Liver (tissue), 10 donors: ENCODE measurements at places on chromosomes 6 and 20. TPM values are rescaled to one million over a fixed set of nuclear protein-coding genes. Genes with fewer than 3 reads are reported as not detected.

GRCh38 chr6:33994472-33995308 lies 151.2 kb downstream of the GRM4 start:
- DNase-seq = no peak

DNA sequence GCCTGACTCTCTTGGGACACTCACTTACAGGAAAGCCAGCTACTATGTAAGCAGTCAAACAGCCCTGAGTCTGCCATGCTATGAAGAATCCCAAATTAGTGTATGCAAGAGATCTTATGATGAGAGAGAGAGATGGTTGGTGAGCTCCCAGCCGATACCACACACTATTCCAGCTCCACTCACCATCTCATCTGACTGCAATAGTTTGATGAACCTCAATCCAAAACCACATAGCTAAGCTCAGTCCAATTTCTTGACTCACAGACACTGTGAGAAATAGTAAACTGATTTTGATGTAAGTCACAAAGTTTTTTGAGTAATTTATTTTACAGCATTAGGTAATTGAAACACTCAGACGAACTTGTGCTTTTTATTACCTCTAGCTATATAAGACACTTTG lies 441.4 kb downstream of the COL12A1 start:
- no peak for DNase-seq

DNA sequence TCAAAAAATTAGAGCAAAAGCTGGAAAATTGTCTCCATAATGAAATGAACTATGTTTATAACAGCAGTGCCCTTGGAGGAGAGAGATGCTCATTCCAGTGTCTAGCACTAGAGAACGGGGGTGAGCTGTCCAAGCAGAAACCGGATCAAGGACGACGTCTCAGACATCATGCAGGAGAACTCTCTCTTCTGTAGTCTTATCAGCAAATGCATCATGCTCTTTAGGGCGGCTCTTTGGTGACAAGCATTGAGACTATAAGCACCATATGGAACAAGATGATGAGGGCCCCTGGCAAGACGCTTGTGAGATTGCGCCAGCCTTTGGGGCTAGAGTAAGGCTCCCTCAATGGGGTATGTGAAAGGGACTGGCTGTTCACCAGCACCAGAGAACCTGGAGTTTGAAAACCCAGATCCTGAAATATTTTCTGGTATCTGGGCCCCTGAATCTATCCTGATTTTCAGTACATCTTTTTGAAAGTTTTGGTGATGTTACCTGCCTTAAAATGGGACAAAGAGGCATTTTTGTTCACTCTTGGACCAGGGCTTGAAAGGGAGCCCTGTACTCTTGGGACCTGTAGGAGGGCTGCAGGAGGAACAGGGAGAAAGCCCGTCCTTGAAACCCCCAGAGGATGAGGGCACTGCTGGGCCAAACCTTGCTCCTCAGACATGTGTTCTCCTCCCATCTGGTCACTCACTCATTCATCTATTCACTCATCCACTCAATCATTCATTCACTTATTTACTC lies 127.6 kb downstream of the TTLL2 start:
- DNase-seq = no peak

DNA sequence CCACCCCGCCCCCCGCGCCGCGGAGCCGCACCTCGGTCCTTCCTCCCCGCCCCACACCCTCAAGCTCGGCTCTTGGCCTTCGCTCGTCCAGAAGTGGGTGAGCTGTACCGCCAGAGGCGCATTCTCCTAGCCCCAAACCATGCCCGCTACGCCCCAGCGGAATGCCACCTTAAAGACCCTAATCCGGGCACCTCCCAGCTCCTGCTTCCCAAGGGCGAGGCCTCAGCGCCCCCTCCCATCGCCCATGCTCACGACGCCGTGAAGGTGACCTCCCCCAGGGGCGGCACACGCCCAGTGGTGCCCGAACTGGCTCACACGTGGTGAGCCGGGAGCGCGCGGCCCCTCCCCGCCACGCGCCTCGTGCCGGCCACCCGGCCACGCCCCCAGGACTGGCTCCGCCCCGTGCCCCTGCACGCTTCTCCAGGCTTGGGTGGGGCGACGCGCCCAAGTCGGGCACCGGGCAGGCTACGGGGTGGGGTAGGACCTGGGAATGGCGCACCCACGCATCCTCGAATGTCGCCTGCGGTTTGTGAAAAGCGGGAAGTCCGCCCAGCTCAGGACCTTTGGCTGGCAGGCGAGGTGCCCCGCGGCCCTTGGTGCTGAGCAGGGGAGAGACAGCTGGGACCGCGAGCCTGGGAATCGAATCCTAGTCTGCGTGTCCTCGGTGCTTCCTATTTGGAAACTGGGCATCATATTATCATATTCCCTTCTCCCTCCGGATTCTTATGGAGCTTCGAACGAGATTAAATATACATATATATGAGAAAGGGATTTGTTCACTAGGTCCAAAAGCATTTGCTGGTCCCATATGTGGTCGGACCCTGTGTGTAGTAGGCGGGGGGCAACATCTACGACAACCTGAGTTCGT lies 941 bp upstream of the SOX12 start:
- peak; percentile 96 for DNase-seq

- DNase-seq = no peak
Observed at GRCh38 chr20:47041396-47041899, 146.8 kb downstream of the EYA2 start.

DNA sequence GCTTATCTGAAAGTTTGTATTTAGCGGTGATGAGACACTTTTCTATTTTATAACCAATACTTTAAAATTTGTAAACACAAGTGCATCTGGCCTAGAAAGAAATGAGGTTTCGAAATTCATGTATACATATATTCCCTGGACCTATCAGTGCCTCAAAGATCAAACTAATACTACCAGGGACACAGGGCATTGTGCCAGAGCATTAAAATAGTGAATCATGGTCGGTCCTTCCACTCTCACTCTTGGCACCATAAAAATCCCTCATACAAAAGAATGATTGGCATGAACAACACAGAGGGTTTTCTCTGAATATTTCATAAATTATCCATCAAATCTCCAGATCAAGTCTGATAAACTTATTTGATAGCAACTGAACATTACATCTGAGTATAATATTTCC lies 62.0 kb downstream of the MMUT start:
- DNase-seq = no peak

DNA sequence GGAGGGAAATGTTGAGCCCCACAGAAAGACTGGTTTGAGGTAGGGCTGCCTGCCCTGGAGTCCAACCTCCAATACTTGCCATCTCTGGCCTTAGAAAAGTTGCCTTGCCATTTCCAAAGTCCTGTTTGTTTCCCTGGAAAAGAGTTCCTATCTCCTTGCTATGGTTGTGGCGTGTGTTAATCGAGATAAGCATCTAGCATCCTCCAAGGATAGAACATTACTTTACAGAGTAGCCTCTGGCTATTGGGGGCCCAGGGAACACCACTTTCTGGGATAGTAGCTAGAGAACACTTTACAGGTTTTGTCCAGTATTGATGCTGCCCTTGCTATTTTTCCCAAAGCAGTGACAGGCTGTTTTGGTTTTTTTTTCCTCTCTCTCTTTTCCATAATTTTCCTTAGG lies 57.4 kb upstream of the SASH1 start:
- DNase-seq = no peak

GRCh38 chr6:131251590-131252199 lies 116.4 kb downstream of the AKAP7 start:
- no peak for DNase-seq

DNA sequence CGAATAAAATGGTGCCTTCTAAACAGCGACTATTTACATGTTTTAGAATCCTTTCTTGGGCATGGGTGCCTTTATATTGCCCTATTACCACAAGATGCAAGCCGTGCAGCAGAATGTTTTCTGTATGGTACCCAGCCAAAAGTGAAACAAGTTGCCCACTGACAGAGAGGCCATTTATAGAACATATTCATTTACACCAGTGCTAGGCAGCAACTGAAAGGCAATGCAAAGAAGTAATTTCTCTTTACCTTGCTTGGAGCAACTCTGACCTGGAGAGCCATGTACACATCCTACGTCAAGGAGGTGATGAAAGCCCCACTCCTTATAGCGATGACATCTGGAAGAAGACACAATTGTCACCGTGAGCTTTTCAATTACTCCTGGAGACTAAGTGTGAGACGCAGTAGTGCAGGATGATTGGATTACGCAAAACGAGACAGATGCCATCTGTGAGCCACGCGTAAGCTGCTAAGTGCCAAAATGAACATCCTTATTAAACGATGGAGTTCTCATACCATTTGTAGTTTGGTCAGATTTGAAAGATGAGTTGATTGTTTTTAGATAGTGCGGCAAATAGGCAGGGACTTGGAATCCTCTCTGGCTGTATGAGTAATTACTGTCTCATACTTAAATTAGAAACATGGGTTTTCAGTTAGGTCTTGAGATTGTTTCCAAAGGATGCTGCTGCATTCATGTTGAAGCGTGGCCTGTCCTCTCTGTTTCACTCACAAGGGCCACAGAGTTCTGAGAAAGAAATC lies at the start of gene TMEM244:
Gene TMEM244 (minus strand): TSS at position 408 of the 758 bp plus-strand sequence. CDS start 127 bp downstream, at position 281.
- DNase-seq = no peak

DNA sequence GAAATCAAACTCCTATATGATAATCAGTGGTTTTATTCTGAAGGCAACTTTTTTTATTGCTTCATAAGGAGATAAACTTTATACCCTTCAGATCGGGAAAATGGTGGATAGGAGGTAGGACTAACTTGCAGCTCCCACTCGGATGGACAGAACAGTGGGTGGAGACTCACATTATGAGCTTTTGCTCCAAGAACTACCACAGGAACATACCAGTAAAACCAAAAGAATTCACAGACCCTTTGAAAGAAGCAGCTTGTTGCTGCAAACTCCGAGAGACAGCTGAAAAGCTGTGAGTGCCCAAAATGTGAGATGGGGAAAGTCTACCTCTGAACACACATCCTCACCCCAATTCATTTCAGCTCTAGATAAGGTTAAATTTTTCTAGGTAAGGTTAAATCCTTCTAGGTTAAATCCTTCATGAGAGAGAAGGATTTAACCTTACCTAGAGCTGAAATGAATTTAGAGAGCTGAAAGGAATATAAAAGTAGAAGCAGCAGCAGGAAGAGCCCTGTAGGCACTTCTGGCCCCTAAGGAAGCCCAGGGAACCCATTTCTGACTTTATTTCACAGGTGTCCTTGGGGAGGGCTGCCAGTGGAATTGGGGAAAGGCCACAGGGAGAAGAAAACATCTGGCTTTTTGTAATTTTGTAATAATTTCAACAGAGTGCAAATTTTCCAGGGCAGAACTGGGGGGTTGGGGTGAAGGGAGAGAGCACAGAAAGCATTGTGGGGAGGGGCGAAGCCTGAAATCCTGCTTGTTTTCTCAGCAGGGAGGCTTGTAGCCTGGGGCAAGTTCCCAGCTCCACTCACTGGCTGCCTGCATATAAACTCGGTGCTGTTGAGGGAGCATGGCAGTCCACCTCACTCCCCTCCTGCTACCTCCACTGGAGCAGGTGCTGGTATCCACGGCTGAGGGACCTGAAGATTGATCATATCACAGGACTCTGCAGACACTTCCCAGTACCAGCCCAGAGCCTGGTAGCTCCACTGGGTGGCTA lies 65.9 kb upstream of the HCRTR2 start:
- no peak for DNase-seq

DNA sequence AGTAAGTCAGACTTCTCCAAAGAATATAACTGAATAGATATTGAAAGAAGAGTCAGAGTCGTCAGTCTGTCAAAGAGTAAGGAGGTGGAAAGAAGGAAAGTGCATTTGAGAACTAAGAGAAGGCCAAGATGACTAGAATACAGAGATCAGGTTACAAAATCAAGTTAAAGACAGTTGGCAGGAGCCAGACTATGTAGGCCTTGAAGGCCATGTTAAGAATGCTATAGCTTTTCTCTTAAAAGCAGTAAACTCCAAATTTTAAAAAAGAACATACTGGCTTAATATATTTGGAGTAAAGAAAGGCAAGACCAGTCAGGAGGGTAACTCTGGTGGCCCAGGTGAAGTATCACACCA lies 68.8 kb downstream of the IBTK start:
- DNase-seq = no peak

- DNase-seq = no peak
Observed at GRCh38 chr20:6014017-6014416, 39.8 kb downstream of the LRRN4 start.

- no peak for DNase-seq
Observed at GRCh38 chr6:5537967-5538366, 276.7 kb downstream of the FARS2 start.

DNA sequence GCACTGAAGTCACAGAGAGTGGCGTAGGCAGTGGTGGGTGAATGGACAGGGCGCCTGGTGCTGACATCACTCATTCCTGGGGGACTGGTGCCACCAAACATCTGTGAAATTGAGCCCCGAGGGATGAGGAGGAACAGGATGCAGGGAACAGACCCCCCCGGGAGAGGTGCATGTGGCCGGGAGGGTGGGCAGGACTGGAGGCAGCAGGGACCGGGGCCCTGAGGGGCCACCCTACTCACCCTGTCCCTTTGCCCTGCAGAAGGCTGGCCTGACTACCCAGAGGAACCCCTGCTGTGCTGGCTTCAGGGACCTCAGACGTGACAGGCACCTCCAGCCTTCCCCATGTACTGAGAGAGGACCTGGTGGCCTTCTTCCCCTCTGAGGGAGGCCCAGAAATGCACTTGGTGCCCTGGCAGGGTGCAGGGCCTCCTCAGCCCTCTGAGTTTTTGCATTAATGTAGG lies 25.1 kb downstream of the SYNDIG1 start:
- DNase-seq = no peak

GRCh38 chr20:58795923-58796245 lies 54.8 kb downstream of the GNAS-AS1 start:
- DNase-seq = no peak

DNA sequence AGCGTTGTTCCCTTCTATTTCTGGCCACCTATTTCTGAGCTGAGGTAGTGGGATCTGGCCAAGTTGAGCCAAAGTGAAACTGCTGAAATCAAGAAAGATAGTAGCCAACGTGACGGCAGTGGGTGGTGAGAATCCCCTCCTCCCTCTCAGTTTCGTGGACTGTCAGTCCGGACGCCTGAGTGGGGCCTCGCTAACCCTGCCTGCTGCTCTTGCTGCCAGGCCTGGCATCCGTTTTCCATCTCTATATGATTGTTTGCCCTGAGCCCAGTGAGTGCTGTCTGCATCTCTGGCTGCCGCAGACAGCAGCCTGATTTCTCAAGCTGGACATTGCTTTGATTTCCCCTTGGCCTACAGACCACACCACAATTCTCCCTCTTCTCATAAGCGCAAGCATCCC lies 23.5 kb upstream of the PAX1 start:
- no peak for DNase-seq

DNA sequence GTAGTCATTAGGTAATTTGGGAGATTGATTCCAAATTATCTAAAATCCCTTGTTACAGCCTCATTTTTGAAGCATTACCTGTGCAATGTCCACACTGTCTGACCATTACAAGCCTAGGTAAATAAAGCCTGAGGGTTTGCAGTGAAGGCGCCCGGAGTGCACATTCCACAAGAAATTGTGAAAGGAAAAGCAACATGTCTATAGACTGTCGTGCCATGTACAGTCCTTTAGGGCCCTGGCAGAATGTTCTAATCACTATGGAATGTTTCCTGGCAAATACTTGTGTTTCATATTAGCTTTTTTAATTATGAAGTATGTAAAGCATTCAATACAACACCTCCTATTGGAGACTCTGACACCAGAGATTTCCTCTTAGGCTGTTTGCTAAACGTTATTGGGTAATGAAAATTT lies 28.9 kb downstream of the PREP start:
- DNase-seq = no peak

CYP39A1 gene
- 10.8 TPM for total RNA-seq

SPATS1 gene
- total RNA-seq = not detected

CST7 gene
- total RNA-seq = 1.8 TPM

SEMG1 gene
- not detected for total RNA-seq

KHDC3L gene
- not detected for total RNA-seq

BPIFA3 gene
- total RNA-seq = not detected

CLIC1 gene
- total RNA-seq = 56.5 TPM

TMEM244 gene
- not detected for total RNA-seq
